Upper lobe of right lung (tissue), 1 donor: ENCODE measurements at places on chromosomes 7 and 10. TPM values are rescaled to one million over a fixed set of nuclear protein-coding genes. Genes with fewer than 3 reads are reported as not detected.

Gene TM9SF3
- total RNA-seq = 123 TPM

DNA sequence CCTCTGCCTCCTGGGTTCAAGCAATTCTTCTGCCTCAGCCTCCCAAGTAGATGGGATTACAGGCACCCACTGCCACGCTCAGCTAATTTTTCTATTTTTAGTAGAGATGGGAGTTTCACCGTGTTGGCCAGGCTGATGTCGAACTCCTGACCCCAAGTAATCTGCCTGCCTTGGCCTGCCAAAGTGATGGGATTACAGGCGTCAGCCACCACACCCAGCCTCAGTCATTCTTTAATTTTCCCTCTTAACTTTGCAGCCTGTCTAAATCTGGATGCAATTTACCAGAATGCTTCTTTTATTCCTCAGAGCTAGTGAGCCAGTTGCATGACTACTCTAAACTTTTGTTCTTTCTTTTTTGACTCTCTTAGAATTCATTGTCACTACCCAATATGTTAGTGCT lies 90.5 kb upstream of the CSTF2T start:
- H3K27ac ChIP-seq = no peak overlapping the region
- no peaks in the 10 kb centered on the region for H3K36me3 ChIP-seq
- no peak for DNase-seq

Gene TMEM273
- total RNA-seq = 63.1 TPM

DNA sequence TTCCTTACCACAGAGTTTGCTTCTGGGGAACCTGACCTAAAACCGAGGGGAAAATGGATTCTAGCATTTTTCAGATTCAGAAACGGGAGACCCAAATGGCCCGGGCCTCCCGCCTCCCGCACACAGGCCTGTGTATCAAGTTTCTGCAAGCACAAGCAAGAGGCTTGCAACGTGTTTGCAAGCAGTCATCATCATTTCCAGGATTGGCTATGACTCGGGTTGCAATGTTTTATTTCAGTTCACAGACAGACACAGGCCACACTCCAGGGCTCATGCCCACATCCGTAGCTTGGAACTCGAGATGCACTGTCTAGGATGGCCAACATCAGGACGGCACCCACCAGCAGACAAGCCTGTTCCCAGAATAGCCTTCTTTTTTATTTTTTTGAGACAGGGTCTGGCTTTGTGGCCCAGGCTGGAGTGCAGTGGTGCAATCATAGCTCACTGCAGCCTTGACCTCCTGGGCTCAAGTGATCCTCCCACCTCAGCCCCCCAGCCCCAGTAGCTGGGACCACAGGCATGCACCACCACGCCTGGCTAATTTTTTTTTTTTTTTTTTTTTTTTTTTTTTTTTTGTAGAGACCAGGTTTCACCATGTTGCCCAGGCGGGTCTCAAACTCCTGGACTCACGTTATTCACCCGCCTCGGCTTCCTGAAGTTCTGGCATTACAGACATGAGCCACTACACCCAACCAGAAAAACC lies 68.1 kb upstream of the FOXK1 start:
- H3K27me3 ChIP-seq = no peaks in the 10 kb centered on the region
- peak overlapping the region; percentile 31 for H3K4me3 ChIP-seq
- no peaks in the 10 kb centered on the region for H3K36me3 ChIP-seq

DNA sequence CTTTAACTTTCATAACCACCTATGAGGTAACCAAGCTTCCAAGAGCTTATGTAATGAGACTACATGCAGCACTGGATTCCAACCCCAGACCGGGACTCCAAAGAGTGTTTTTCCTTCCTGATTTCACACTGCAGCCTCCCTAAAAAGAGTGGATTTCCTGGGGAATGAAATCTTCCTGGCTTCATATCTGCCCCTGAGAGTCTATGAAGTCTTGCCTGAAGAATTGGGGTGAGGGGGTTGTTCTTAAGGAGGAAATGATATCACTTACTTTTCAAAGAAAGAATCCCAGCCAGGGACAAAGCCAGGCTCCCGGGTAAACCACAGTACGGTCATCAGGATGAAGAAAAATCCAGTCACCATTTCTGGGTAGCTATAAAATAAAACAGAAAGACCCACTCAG lies 29.7 kb downstream of the STMP1 start:
- peaks cover 9% of the 10 kb centered on the region for H3K36me3 ChIP-seq
- no peak overlapping the region for H3K4me3 ChIP-seq
- H3K4me1 ChIP-seq = no peaks in the 10 kb centered on the region
- no peak for DNase-seq
- no peak overlapping the region for H3K27ac ChIP-seq
- H3K27me3 ChIP-seq = no peaks in the 10 kb centered on the region

DNA sequence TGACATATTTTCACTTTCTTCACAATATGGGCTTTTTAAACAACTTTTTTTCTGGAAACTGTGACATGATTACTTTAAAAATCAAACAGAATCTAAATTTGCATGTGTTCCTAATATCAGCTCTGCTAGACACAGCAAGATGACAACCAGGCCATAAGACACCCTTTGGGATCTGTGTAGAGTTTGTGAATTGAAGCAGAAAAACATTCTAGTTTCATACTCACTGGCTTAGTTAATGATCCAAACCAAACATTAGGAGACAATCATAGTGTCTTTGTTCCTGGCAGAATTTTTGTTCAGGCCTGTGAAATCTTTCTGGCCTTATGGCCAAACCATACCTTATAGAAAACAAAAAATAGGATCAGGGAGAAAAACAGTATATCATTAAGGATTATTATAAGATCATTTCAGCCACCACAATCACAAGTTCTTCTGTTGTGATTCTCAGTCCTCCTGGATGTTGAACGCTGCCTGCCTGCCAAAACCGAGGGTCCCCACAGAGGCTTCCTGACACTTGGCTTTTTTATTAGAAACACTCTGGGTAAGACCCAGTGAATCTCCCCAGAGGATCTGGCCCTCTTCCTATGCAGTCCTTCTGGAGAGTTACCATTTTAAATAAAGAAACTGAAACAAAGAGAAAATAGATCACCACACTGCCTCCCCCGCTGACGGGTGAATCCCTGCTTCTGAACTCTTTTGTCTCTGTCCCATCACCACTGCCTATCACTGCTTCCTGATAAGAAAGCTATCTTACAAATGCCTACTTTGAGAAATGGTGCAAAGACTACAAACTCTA lies 79.2 kb upstream of the PPP1R3C start:
- no peaks in the 10 kb centered on the region for H3K36me3 ChIP-seq
- no peak overlapping the region for H3K4me3 ChIP-seq
- no peaks in the 10 kb centered on the region for H3K27me3 ChIP-seq
- no peak for DNase-seq
- no peaks in the 10 kb centered on the region for H3K4me1 ChIP-seq
- no peak overlapping the region for H3K27ac ChIP-seq

GRCh38 chr7:148371280-148371937 lies 219.2 kb upstream of the C7orf33 start:
- H3K4me1 ChIP-seq = no peaks in the 10 kb centered on the region
- no peak for DNase-seq
- H3K4me3 ChIP-seq = no peak overlapping the region
- H3K27me3 ChIP-seq = no peaks in the 10 kb centered on the region
- no peak overlapping the region for H3K27ac ChIP-seq
- H3K36me3 ChIP-seq = no peaks in the 10 kb centered on the region

- H3K4me1 ChIP-seq = no peaks in the 10 kb centered on the region
- no peak overlapping the region for H3K27ac ChIP-seq
- no peak overlapping the region for H3K4me3 ChIP-seq
- H3K36me3 ChIP-seq = peaks cover 65% of the 10 kb centered on the region
- no peak for DNase-seq
- H3K27me3 ChIP-seq = no peaks in the 10 kb centered on the region
These were observed 34.0 kb downstream of the CUL2 start for GRCh38 chr10:35056133-35056532.

- no peaks in the 10 kb centered on the region for H3K27me3 ChIP-seq
- no peaks in the 10 kb centered on the region for H3K36me3 ChIP-seq
- H3K4me1 ChIP-seq = no peaks in the 10 kb centered on the region
- DNase-seq = no peak
- H3K27ac ChIP-seq = no peak overlapping the region
These were observed 117.1 kb upstream of the ANTXRL start for GRCh38 chr10:46169736-46170135.

Gene CALHM1
- not detected for total RNA-seq

Gene ABCF2
- total RNA-seq = 26.3 TPM

Gene TSPAN12
- total RNA-seq = 51.8 TPM

- no peaks in the 10 kb centered on the region for H3K36me3 ChIP-seq
- peaks cover 32% of the 10 kb centered on the region for H3K4me1 ChIP-seq
- peak overlapping the region; percentile 63 for H3K27ac ChIP-seq
- H3K4me3 ChIP-seq = no peak overlapping the region
- DNase-seq = no peak
- no peaks in the 10 kb centered on the region for H3K27me3 ChIP-seq
These were observed 7.1 kb downstream of the ERV3-1 start for GRCh38 chr7:64999165-65000004.

DNA sequence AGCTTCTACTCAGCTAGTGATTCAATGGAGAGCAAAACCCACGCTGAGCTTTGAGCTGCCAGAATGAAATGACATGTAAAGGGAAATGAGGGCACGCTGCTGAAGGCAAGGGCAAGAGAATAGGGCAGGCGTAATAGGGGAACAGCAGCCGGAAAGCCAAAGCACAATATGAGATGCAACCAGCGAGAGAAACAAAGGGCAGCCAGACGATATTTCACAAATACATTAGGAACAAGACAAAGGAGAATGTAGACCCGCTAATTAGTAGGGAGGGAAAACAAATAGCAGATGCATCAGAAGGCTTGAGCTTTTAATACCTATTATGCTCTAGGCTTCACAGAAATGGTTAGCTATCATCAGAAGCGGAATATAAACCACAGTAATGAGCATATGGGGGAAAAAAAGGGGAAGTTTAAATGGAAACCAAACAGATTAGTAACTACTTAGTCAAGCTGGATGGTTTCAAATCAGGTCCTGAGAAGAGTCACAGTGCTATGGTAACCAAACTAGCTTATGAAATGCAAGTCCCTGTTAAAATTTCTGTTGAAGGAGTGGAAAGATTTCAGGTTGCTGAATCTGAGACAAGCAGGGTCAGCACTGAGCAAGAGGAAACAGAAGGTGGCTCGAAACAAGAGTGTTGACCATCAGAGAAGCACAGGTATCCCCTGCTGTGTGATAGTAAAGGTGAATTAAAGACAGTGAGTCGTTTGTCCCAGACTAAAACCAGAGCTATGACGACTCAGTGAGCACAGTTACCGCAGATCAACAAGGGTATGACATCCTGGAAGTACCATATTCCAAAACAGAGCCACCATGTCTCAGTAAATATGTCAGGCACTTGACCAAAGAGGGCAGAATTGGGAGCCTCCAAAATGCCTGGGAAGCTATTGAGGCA lies 496.9 kb upstream of the CELF2 start:
- no peak overlapping the region for H3K27ac ChIP-seq
- no peaks in the 10 kb centered on the region for H3K27me3 ChIP-seq
- H3K36me3 ChIP-seq = no peaks in the 10 kb centered on the region
- no peaks in the 10 kb centered on the region for H3K4me1 ChIP-seq

DNA sequence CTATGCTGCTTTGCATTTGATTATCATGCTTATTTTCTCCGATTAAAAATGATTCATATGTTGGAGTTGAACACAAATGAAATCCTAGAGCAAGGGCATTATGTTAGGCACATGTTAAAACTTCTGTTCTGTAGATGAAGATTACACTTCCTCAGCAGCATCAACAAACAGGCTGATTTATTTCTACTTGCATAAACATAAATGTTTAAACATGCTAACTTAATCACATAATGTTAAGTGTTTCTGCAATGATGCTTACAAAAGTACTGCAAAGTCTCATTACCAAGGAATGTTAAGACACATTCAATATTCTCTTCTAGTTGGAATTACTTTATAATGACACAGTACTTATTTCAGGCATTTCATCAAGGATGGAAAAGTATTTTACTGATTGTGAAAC lies 770.8 kb downstream of the ANKRD7 start:
- H3K4me1 ChIP-seq = no peaks in the 10 kb centered on the region
- no peak overlapping the region for H3K27ac ChIP-seq
- DNase-seq = no peak

DNA sequence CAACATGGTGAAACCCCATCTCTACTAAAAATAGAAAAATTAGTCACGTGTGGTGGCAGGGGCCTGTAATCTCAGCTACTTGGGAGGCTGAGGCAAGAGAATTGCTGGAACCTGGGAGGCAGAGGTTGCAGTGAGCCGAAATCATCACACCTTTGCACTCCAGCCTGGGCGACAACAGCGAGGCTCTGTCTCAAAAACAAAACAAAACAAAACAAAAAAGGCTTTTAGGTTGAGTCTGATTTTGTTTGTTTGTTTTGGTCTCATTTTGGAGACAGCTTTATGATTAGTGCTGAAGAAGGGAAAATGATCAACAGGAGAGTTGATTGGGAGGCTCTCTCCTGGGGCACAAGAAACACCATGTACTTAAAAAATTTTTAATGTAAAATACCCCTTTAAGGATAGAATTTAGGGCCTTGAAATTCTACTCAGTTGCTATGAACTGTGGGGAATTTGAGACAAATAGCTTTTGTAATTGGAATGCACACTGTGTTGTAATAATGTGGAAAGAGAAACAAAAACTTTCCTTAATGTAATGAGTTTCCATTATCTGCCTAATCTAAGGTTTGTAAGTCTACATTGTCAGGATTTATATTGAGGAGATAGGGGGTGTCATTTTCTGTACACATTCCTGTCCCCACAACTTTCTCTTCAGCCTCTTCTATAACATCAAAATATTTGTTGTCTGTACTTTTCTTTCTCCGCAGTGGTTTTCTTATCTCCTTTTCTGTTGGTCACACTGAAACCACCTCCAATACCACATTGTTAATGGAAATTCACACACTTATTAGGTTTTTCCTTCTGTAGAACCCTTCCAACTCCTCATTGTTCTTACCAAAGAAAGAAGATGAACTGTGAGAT lies 41.3 kb downstream of the ARID5B start:
- DNase-seq = no peak
- H3K4me3 ChIP-seq = peak overlapping the region; percentile 27

Gene ERVW-1
- not detected for total RNA-seq

GRCh38 chr7:56007167-56007652 lies 42.8 kb downstream of the NIPSNAP2 start:
- no peaks in the 10 kb centered on the region for H3K4me1 ChIP-seq
- no peak for DNase-seq
- no peak overlapping the region for H3K27ac ChIP-seq
- H3K27me3 ChIP-seq = no peaks in the 10 kb centered on the region

GRCh38 chr10:5491477-5491876 lies 7.9 kb downstream of the CALML5 start:
- no peaks in the 10 kb centered on the region for H3K36me3 ChIP-seq
- H3K4me1 ChIP-seq = no peaks in the 10 kb centered on the region
- no peak overlapping the region for H3K4me3 ChIP-seq
- H3K27ac ChIP-seq = no peak overlapping the region

DNA sequence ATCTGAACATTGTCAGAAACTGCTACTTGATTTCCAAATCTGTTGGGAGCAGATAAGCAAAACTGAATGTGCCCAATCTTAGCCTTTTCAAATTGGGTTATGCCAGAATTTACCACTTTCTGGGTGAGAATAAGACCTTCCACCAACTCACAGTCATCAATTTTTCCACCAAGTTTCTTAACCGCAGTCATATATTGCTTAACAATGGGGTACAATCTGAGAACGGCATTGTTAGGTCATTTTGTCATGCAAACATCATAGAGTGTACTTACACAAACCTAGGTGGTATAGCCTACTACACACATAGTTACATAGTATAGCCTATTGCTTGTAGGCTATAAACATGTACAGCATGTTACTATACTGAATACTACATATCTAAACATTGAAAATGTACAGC lies 16.0 kb downstream of the MRPS33 start:
- H3K27me3 ChIP-seq = no peaks in the 10 kb centered on the region
- no peak for DNase-seq
- no peak overlapping the region for H3K4me3 ChIP-seq
- H3K27ac ChIP-seq = no peak overlapping the region
- no peaks in the 10 kb centered on the region for H3K36me3 ChIP-seq
- no peaks in the 10 kb centered on the region for H3K4me1 ChIP-seq
